ENCODE measurements at places on chromosomes 7 and 10.

- no peak for DNase-seq
Measured at GRCh38 chr7:156829669-156830336, 63.2 kb downstream of the LMBR1 start.

GRCh38 chr7:146982482-146982881 lies 865.9 kb downstream of the CNTNAP2 start:
- no peak for DNase-seq

GRCh38 chr10:110209926-110210673 lies 2.7 kb downstream of the MXI1 start:
- DNase-seq = no peak

- no peak for DNase-seq
Measured at GRCh38 chr7:79453558-79454360, at the start of gene MAGI2. TSS of gene MAGI2 (minus strand) at chr7:79453667. CDS start at chr7:79453320, 347 bp downstream.

DNA sequence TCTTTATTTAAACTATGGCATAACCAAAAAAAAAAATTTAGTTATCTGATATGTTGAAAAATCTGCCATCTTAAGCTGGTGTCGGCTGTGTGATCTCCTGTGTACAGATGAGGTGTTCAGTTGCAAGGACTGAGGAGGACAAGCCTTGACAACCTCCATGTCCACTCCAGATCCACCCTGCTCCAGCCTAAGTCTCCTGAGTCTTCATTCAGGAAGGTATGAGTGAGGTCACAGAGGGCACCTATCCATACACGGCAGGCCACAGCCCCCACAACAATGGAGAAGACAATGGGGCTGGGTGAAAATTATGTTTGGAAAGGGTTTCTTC lies 16.1 kb downstream of the TARP start:
- DNase-seq = no peak

- no peak for DNase-seq
Measured at GRCh38 chr7:82204694-82205093, 238.9 kb downstream of the CACNA2D1 start.

- no peak for DNase-seq
Measured at GRCh38 chr7:158141806-158142518, 445.7 kb downstream of the PTPRN2 start.

DNA sequence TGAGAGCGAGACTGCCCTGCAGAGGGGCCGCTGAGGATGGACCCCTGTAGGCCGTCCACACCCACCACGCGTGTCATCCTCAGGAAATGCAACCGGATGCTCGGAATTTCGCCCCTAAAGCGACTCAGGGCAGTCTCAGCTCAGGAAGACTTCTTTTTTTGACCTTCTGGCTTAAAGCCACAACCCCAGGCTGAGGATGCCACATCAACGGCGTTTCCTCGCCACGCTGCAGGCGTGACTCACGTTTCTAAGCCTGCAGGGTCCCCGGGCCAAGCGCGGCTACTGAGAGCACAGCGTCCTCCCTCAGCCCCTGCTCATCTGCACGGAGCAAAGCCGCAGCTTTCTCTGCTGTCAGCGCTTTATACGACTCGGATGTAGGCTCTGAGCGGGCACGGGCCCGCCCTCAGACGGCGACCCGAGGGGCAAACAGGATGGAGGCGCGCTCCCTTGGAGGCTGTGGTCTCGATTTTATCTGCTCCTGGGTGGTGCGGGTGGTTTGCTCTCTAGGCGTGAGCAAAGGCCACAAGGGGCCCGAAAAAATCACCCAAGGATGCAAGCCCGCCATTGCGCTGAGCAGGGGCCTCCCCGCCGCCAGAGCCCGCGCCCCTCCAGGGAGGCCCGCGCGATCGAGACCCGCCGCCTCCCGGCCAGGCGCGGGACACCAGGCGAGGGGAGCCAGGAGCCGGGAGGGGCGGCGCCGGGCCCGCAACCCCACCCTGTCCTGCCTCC lies 726 bp upstream of the INSIG1 start:
- DNase-seq = peak; percentile 72

- no peak for DNase-seq
Measured at GRCh38 chr10:62634576-62634975, 169.9 kb upstream of the ADO start.

DNA sequence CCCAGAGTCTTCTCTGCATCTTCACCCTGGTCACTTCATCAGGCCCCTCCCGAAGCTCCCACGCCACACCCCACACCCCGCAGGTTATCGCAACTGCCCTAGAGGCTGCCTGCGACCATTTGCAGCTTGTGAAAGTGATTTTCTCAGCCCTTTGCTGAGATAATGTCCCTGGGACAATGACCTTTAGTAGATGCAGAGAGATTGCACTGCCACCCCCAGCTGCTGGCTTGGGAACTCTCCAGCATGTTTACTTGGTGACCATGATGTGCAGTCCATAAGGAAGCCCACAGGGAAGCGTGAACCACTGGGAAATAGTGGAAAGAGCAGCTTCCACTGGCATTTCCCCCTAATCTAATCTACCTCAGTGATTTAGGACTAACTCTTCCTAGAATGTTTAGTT lies 97.3 kb downstream of the WNT2 start:
- DNase-seq = no peak

- DNase-seq = no peak
Measured at GRCh38 chr7:31776616-31777015, 89.6 kb downstream of the PPP1R17 start.

- no peak for DNase-seq
Measured at GRCh38 chr10:128316121-128316726, 190.0 kb upstream of the MKI67 start.

GRCh38 chr7:31782411-31782991 lies 95.5 kb downstream of the PPP1R17 start:
- no peak for DNase-seq

GRCh38 chr7:98286701-98287485 lies 5.4 kb downstream of the BRI3 start:
- DNase-seq = no peak

GRCh38 chr10:113319479-113319878 lies 233.4 kb upstream of the HABP2 start:
- DNase-seq = no peak

DNA sequence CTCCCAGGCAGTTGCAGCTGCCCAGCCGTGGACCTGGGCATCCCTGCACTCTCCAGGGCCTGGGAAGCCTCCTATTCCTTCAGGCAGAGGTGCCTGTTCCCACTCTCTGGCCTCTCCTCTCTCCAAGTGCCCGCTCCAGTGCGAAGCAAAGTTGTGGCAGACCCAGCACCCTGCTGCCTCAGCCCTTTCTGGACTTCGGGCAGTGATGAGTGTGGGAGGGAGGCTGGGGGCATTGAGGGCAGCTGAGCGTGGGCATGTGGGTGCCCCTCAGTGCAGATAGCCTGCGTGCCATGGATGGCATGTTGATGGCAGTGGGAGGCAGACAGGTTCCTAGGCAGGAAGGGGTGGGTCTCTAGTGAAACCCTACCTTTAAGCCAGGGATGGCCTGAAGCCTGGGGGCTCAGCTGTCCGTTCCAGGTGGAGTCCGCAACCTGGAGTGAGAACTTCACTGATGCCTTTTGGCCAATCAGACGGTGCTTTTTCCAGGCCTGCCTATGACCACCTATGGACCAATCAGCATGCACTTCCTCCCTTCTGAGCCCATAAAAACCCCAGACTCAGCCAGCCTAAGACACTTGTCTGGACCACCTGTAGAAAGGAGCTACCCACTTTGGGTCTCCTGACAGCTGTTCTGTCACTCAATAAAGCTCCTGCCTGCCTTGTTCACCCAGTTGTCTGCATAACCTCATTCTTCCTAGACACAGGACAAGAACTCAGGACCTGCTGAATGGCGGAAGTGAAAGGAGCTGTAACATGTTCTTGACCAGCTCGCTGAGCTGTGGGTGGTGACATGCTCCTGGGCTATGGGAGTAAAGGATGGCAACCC lies 26.1 kb downstream of the SVIL start:
- DNase-seq = no peak

DNA sequence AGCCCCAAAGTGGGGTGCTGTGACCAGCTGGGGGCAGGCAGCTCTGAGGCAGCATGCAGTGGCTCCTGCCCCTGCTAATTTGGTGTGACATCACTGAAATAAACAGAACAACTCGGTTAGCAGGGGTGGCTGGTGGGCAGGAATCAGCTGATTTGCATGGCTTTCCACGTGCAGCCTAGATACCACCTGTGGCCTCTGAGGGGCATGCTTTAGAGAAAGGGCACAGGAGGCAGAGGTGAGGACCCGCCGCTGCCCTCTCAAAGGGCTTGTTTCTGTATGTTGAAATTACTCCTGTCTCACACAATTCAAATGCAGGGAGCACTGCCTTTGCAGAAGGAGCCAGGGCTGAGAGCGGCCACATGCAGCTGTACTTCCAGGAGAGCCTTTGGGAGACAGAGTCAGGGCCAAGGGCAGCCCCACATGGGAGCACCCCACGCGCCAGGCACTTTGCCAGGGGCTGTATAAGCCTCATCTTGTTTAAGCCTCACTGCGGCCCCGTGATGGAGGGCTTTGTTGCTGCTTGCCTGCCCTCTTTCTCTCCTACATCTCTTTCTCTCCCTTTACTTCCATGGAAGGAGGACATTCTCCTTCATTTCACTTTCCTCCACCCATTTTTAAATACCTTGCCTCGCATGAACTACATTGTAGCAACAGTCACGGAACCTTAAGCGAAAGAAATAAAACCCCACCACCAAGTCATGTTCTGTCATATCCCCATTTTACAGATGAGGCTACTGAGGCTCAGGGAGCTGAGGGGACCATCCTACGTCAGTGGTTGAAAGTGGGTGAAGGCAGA lies 137.7 kb downstream of the ZMIZ1 start:
- no peak for DNase-seq

- DNase-seq = no peak
Measured at GRCh38 chr10:23063045-23063972, 32.1 kb upstream of the MSRB2 start.

DNA sequence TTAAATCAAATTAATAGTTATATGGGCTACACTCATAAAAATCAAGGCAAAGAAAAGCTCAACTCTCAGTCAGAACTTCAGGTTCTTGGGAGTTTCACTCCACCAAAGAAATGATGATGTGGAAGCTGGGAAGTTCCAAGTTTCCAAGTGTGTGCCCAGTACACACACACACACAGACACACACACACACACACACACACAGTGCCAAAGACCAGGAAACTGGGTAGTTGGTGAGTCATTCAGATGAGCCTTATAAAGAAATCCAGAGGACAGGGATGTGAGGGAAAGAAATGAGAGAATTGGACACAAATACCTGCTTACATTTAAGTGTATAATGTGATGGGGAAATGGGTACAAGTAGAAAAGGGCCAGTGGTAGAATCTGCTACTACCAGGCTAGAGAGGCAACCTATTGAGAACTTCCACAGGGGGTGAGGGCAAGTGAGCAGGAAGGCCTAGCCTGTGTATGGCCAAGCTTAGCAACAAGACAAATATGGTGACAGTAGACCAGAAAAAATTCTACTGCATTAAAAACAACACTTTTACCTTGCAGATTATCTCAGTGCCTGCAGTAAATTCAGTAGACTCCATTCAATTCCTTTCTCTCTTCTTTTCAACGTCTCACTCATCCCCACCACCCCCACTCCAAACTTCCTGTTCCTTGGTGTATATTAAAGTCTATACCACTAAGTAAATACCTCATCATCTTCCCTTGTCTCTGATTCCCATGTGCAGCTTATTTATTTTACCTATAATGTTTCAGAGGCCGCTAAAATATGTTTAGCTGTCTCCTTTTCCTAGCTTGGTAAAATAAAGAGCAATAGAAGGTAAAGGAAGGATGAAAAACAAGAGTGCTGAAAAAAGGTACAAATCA lies 95.0 kb downstream of the CABCOCO1 start:
- no peak for DNase-seq

Measured in stimulated activated CD8-positive, alpha-beta memory T cell treated with anti-CD3 and anti-CD28 coated beads, Interleukin-2, amount 100 ng/mL, for 1 hour (primary cell).